IPS DF 6.9 (cell line): ENCODE measurements at places on chromosomes 7 and 10.

- no peaks in the 10 kb centered on the region for H3K36me3 ChIP-seq
- no peak for DNase-seq
- H3K4me3 ChIP-seq: no peak overlapping the region
- H3K4me1 ChIP-seq: no peaks in the 10 kb centered on the region; the same call in 1 of the 2 replicates
- H3K27me3 ChIP-seq: no peaks in the 10 kb centered on the region
Measured at GRCh38 chr10:34918776-34919315, 103.8 kb upstream of the PARD3 start.

- DNase-seq: no peak
- no peak overlapping the region for H3K27ac ChIP-seq
- no peaks in the 10 kb centered on the region for H3K27me3 ChIP-seq
- no peak overlapping the region for H3K4me3 ChIP-seq
- no peaks in the 10 kb centered on the region for H3K36me3 ChIP-seq
- H3K4me1 ChIP-seq: no peaks in the 10 kb centered on the region
Measured at GRCh38 chr7:98836811-98837629, 32.8 kb downstream of the TMEM130 start.

GRCh38 chr7:148398844-148399365 is 191.7 kb upstream of the C7orf33 start:
- DNase-seq: no peak
- H3K36me3 ChIP-seq: no peaks in the 10 kb centered on the region
- H3K27me3 ChIP-seq: no peaks in the 10 kb centered on the region
- H3K4me1 ChIP-seq: peaks cover 9% of the 10 kb centered on the region; the same call in 1 of the 2 replicates

DNA sequence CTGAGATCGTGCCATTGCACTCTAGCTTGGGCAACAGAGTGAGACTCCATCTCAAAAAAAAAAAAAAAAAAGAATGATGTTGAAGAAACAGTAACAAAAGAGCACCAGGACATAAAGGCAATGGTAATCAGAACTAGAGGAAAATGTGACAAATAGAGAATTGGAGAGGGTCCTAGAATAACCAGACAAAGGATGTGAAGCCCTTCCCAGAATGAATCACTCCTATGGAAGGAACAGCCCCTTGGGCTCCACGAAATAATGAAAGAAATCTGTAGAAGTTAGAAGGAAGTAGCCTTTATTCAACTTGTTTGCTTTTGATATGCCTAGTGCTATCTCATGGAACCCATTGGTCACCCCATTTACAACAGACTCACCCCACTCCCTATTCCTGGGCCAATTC is 169.2 kb downstream of the SUGCT start:
- H3K4me3 ChIP-seq: no peak overlapping the region
- H3K27ac ChIP-seq: no peak overlapping the region
- no peaks in the 10 kb centered on the region for H3K27me3 ChIP-seq
- H3K4me1 ChIP-seq: no peaks in the 10 kb centered on the region
- DNase-seq: no peak
- no peaks in the 10 kb centered on the region for H3K36me3 ChIP-seq

DNA sequence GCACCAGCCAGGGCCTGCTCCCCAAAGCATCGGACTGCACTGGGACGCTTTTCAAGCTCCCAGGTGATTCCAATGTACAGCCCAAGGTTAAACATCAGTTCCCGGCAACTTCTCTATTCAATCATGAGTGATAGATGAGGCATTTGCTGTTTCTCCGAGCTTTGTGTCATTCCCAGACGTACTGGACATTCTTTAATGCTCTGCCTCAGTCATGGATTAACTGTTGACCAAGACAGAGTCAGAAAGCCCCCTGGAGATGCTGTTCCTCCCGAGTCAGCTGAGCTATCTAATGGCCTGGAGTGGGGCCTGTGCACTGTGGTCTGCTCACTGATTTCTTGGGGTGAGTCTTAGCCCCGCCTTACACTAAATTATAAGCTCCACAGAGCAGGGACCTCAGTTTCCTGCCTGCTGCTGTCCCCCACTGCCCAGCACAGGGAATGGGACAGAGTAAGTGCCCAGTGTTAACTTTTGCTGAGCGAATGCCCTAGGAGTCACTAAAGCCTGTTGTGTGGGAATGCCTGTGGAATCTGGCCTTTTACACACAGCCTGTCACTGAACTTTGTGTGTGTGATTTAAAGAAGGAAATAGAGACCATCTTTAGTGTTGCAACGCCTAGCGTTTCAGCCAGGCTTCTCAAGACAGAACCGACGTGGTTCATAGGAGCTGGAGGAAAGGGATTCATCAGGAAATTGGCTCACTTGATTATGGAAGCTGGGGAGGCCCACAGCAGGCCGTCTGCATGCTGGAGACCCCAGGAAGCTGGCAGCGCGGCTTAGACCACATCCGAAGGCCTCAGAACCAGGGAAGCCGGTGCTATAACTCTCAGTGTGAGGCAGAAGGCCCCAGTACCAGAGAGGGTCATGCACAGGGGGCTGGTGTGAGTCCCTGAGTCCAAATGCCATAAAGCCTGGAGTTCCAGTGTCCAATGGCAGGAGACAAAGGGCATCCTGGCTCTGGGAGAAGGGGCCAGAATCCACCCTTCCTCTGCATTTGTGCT is 29.3 kb upstream of the RNF32 start:
- no peaks in the 10 kb centered on the region for H3K36me3 ChIP-seq
- no peak overlapping the region for H3K4me3 ChIP-seq
- no peak for DNase-seq
- no peaks in the 10 kb centered on the region for H3K4me1 ChIP-seq
- no peak overlapping the region for H3K27ac ChIP-seq

DNA sequence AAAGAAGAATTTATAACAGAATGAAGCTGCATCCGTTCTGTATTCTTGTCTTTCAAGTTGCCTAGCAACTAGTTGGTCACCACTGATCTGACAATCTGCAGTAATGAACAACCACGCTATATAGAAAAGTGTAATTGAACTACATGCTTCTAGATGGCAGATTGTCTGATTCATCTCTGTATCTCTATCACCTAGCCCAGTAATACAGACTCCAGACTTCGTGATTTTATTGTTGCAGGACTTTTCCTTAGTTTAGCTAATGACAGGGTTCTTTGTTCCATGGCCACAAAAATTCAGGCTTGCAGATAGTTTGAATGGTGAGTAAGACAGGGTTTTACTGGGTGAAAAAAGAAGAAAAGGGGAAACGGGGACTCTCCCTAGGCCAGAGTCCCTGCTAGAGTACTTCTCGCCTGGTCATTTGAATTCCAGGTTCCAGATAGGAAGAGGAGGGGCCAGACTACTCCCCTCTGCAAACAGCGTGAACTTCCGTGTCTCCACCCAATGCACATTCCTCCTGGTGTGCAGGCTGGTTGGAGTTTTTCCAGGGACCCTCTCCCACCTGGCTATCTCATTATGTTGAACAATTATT is 45.9 kb downstream of the COL1A2 start:
- H3K4me1 ChIP-seq: peaks cover 1% of the 10 kb centered on the region; the same call in 1 of the 2 replicates
- no peak for DNase-seq
- H3K27me3 ChIP-seq: no peaks in the 10 kb centered on the region
- H3K4me3 ChIP-seq: no peak overlapping the region
- H3K27ac ChIP-seq: no peak overlapping the region
- no peaks in the 10 kb centered on the region for H3K36me3 ChIP-seq

DNA sequence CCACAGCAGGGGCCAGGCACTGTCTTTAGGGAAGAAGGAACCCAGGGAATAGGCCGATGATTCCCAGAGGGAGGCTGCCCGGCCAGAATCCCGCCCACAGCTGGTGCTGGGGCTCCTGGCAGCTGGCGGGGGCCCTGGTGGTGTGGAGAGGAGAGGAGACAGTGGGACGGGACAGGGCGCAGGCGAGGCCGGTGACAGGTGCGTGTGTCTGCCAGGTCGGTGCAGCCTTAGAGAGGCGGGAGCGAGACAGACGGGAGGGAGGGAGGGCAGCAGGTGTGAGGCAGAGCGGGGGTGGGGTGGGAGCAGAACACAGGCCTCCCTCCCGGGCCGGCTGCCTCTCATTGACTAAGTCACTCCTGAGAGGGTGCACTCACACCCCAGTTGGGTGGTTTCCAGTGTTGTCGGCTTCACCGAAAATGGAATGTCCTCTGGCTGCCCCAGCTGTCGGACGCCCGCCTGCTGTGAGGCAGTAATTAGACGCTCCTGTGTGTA is 55.2 kb downstream of the ELFN1 start:
- no peak for DNase-seq
- H3K4me3 ChIP-seq: no peak overlapping the region
- no peaks in the 10 kb centered on the region for H3K27me3 ChIP-seq
- no peak overlapping the region for H3K27ac ChIP-seq
